ENCODE measurements at places on chromosomes 5 and 9. TPM values are rescaled to one million over a fixed set of nuclear protein-coding genes. Genes with fewer than 3 reads are reported as not detected.

GRCh38 chr9:121651295-121652020 lies at the start of gene DAB2IP:
TSS of gene DAB2IP (plus strand) at chr9:121651634. CDS start at chr9:121651776, 142 bp downstream.
- DNase-seq, result no peak

GRCh38 chr5:117982691-117983090 lies 1005.7 kb downstream of the DTWD2 start:
- no peak for DNase-seq

DNA sequence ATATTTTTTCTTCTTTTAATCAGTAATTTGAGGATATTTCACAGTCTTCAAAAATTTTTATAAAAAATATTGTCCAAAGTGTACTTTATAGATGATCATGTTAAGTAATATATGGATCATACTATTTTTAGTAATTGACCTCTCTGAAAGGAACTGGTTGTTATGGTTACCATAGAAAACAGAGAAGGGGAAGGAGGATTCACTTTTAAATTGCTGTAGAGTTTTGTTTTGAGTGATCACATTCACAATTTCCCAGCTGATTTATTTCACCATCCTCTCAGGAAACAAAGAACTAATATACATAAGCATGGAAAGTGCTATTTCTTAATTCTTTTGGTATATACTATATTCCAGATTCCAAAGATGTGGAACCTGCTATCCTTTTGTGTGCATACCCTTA lies 56.5 kb upstream of the NREP start:
- DNase-seq, result no peak

GRCh38 chr5:149576021-149576420 lies 5.3 kb upstream of the ARHGEF37 start:
- DNase-seq, result no peak

GRCh38 chr9:121262423-121262822 lies 5.5 kb upstream of the GSN start:
- no peak for DNase-seq

GRCh38 chr9:98795970-98796363 lies 388 bp downstream of the ANKS6 start:
- no peak for DNase-seq

SPINK6 gene
- polyA plus RNA-seq, result 35.5 TPM

TCF7 gene
- polyA plus RNA-seq, result 0.84 TPM

AIF1L gene
- 1.5 TPM for polyA plus RNA-seq

All from keratinocyte (primary cell).